ENCODE measurements at places on chromosomes 7 and 10. TPM values are rescaled to one million over a fixed set of nuclear protein-coding genes. Genes with fewer than 3 reads are reported as not detected.

DNA sequence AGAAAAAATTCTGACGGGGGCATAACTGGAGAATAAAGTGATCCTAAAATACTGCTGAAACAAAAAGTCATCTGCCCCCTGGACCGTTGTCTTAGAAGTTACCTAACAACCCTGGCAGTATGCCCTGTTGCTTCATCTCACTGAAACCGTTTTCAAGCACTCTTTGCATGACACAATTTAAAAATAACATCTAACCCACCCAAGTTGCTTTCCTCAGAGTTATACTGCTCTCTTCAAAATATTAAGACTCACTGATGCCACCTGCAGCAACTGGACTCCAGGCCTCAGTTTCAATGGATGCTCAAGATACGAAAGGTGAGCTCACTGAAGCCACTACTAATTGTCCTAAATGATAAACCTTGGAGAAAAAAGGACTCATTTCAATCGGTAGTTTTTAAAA lies 57.4 kb downstream of the CDK6 start:
- no peak for DNase-seq

The AVL9 gene
- total RNA-seq: 44.1 TPM

- no peak for DNase-seq
Measured at GRCh38 chr7:85106719-85107118, 80.1 kb downstream of the SEMA3D start.

The TACC2 gene
- 46.2 TPM for total RNA-seq

DNA sequence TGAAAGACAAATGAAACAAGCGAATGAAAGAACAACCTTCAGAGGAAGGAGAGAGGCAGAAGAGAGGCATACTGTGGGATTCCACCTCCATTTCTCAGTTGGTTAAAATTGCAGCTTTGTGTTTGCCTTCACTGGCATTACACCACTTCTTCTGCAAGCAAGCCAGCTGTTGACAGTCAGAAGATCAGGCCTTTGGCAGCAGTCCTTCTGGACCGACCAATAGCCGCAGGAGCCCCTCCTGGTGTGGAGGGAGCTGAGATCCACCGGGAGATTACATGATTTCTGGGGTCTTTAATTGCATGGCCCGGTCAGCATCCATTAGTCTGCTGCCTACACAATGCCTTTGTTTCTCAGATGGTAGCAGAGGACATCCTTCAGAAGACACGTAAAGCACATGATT lies 206.7 kb downstream of the ADAM12 start:
- DNase-seq: no peak

GRCh38 chr7:125857606-125858005 lies 928.0 kb upstream of the POT1 start:
- DNase-seq: no peak

DNA sequence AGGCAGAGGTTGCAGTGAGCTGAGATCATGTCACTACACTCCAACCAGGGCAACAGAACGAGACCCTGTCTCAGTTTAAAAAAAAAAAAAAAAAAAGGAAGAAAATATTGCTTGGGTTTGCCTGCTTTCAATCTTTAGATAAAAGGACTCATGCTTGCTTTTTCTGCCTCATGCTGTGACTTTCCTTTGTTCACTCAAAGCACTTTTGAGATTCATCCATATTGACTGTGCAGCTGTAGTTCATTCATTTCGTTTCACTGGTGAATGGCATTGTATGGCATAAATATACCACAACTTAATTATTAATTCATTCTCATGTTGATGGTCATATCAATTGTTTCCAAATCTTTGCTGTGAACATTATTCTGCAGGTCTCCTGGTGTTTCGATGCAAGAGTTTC lies 97.6 kb upstream of the NFE2L3 start:
- DNase-seq: no peak

The CPA2 gene
- not detected for total RNA-seq

GRCh38 chr10:122338609-122339441 lies 35.7 kb upstream of the PLEKHA1 start:
- no peak for DNase-seq

DNA sequence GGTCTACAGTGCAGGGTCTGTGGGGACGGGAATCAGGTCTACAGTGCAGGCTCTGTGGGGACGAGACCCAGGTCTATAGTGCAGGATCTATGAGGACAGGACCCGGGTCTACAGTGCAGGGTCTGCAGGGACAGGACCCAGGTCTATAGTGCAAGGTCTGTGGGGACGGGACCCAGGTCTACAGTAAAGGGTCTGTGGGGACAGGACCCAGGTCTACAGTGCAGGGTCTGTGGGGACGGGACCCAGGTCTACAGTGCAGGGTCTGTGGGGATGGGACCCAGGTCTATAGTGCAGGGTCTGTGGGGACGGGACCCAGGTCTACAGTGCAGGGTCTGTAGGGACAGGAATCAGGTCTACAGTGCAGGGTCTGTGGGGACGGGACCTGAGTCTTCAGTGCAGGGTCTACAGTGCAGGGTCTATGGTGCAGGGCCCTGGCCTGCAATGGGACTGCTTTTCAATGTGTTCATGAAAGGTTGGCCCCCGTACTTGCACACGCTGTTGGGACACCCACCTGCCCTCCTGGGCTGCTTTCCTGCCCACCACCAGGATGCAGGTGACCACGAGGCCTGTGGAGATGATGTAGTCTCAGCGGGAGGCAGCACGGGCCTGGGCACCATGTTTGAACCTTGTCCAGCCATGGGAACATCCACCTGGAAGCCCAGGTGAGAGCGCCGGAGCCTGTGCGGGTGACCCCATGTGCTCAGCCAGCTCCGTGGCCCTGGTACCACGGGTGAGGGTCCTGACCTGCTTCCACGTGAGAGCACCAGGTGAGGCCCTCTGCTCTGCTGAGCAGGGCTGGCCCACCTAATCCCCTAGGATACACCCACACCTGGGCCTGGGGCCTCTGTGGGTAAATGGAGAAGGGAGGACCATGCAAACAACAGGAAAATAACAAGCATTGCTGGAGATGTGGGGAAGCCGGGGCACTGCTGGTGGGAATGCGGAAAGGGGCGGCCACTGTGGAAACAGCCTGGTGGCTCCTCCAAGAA lies 91.4 kb upstream of the DIP2C start:
- DNase-seq: no peak

- DNase-seq: peak; percentile 42
Measured at GRCh38 chr7:29194594-29195427, at the start of gene CHN2. TSS of gene CHN2 (plus strand) at chr7:29194775.

DNA sequence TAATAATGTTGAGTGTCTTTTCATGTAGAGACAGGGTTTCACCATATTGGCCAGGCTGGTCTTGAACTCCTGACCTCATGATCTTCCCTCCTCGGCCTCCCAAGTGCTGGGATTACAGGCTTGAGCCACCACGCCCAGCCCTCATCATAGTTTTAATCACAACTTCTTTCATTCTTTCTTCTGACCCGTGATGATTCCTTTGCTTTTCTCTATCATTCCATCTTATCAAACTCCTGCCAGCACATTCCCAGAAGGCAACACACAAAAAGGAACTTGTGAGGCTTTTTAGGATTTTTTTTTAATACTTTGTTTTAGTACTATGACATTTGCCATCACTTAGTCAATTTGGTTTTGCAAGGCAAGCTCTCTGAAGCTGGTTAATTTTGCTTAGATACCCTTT lies 77.5 kb upstream of the MEOX2 start:
- DNase-seq: no peak

GRCh38 chr7:159006610-159007130 lies 138.0 kb downstream of the VIPR2 start:
- no peak for DNase-seq

The SUN3 gene
- total RNA-seq: not detected

GRCh38 chr10:8721650-8722049 lies 667.2 kb downstream of the GATA3 start:
- DNase-seq: no peak

- DNase-seq: no peak
Measured at GRCh38 chr10:99524050-99524666, 8.6 kb upstream of the NKX2-3 start.

DNA sequence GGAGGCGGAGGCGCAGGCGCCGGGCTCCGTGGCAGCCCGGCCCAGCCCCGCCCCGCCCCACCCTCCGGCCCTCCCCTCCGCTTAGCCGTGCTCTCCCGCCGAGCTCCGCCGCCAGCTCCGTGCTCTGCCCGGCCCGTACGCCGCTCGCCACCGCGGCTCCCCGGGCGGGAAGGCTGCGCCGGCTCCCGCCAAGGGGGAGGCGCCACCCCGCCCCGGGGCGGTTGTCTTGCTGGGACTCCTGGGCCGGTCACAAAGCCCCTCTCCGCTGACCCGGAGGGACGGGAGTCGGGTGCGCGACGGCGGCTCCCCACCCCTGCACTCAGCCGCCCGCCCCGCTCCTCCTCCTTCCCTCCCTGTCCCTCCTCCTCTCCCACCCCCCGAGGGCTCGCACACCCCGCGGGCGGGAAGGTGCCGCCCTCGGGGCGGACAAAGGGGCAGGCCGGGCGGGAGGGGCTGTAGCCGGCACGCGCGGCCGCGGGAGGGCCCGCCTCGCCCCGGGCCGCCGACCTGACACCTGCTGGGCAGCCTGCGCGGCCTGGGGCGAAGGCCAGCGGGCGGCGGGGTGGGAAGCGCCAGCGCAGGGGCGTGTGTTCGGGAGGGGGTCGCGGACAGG lies 11.5 kb upstream of the SP8 start:
- DNase-seq: peak; percentile 32

Measured in endothelial cell of umbilical vein (primary cell).